ENCODE measurements at places on chromosomes 5 and 9. TPM values are rescaled to one million over a fixed set of nuclear protein-coding genes. Genes with fewer than 3 reads are reported as not detected.

The P4HA2 gene
- 15.8 TPM for total RNA-seq

DNA sequence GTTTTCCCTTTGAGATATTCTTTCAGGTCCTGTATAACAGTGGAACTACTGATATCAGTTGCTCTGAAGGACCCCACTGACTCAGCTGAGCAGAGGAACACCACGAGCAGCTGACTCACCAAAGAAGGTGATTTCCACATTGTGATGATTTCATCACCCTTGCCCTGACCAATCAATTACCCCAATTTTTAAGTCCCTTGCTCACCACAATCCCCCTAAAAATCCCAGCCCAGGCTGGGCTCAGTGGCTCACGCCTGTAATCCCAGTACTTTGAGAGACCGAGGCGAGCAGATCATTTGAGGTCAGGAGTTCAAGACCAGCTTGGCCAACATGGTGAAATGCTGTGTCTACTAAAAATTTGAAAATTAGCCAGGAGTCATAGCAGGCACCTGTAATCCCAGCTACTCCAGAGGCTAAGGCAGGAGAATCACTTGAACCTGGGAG, 125.3 kb upstream of the ABCA1 start:
- H3K4me1 ChIP-seq: peaks cover 12% of the 10 kb centered on the region
- H3K27me3 ChIP-seq: no peaks in the 10 kb centered on the region
- no peak for DNase-seq
- no peaks in the 10 kb centered on the region for H3K36me3 ChIP-seq
- no peak overlapping the region for H3K4me3 ChIP-seq

GRCh38 chr5:113493446-113493845, 5.2 kb upstream of the MCC start:
- no peaks in the 10 kb centered on the region for H3K36me3 ChIP-seq
- H3K4me3 ChIP-seq: no peak overlapping the region
- H3K27ac ChIP-seq: no peak overlapping the region
- peaks cover 22% of the 10 kb centered on the region for H3K4me1 ChIP-seq
- DNase-seq: no peak

DNA sequence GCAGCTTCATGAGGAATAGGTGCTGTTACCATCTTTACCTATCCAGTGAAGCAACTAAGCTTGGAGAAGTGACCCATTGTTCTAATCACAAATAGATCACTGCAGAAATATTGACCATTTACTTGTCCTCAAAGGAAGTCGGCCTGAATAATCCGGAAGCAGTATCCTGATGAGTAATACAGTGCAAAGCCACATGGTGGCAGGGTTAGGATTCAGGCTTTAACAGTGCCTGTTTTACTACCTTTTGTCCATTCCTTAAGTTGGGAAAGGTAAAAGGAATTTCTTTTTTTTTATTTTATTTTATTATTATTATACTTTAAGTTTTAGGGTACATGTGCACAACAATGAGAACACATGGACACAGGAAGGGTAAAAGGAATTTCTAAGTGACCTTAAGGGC, 336.3 kb downstream of the KDM4C start:
- H3K4me3 ChIP-seq: no peak overlapping the region
- peaks cover 21% of the 10 kb centered on the region for H3K4me1 ChIP-seq
- no peak for DNase-seq
- H3K27ac ChIP-seq: no peak overlapping the region

DNA sequence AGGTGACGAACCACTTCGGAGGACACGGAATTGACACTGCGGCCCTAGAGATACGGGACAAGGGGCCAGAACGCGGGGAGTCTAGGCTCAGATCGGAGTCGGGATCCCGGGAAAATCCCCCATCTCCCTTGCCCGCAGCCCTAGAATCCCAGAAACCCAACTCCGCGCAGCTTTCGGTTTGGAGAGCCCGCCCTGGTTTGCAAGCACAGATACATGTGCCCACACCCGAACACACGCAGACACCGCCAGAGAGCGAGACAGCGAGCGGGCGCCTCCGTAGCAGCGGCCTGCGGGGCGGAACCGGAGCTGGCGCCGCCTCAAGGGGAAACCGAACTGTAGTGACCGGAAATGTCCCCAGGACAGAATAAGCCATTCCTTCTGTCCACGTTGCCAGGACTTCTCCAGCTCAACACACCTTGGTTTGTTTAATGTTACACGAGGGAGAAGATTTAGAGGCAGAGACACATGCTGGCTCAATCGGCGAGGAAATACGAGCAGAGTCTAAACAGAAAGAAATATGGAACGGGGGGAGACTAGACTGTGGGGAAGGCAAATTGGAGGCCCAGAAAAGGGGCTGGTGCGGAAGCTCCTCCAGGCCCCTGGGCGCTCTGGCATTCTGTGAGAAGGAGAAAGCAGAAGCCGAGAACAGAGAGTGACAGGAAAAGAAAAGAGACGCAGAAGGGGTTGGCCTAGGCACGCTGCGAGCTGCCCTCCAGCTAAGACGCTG, 2.9 kb upstream of the PAX5 start:
- H3K4me1 ChIP-seq: peaks cover 23% of the 10 kb centered on the region
- DNase-seq: no peak
- no peak overlapping the region for H3K27ac ChIP-seq
- H3K36me3 ChIP-seq: no peaks in the 10 kb centered on the region

- no peaks in the 10 kb centered on the region for H3K4me1 ChIP-seq
- H3K4me3 ChIP-seq: no peak overlapping the region
- peaks cover 39% of the 10 kb centered on the region for H3K36me3 ChIP-seq
- DNase-seq: no peak
- H3K27ac ChIP-seq: no peak overlapping the region
Observed at GRCh38 chr5:138775034-138775433, 21.8 kb downstream of the CTNNA1 start.

DNA sequence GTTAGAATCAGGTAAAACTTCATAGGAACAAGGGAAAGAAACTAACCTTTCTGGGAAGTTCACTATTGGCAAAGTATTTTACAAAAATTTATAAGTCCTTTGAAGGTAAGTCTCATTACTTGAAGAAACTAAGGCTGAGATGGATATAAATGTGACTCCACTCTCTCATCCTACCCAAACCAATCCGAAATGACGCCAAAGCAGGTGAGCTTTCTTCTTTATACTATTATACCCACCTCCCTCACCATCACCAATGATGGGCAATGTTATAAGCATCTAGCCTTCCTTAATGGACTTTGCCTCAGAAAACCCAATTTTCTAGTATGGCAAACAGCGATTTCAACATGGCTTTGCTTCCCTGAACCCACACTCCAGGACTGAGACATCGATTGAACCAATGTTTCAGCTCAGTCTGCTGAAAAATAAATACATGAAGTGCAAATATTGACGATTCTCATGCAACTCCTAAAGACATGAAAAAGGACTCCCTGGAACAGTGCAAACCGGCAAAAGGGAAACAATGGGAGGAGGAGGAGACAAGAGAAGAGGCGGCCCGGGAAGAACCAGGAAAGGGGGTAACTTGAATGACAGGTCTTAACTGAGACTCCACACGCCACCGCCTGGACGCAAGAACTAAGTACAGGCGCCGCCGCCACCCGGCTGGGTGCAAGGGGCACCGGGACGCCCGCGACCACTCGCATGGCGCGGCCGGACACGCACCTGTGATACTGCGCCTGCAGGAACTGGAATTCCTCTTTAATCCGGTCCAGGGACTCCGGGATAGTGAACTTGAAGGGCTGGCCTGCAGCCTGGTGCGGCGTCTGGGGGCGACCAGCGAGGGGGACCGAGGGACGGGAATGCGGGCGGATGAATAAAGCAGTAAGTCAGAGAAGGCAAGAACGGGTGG, 2.5 kb downstream of the TLE1 start:
- H3K27me3 ChIP-seq: no peaks in the 10 kb centered on the region
- peak overlapping the region; percentile 93 for H3K27ac ChIP-seq
- H3K36me3 ChIP-seq: no peaks in the 10 kb centered on the region

DNA sequence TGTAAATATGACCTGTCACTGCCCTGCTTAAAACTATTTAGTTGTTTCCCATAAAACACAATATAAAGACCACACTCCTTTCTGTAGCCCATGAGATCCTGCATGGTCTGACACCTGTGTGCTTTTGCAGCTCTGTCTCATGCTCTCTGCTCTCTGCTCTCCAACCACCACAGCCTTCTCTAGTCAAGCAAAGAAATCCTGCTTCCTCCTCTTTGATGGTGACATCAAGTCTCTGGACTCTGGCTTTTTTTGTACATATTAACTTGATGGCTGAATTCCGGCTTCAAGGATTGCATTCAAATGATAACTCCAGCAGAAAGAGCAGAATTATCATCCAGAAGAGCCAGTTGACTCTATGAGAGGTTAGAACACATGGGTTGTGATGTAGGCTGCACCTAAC, 58.2 kb downstream of the CHSY3 start:
- H3K36me3 ChIP-seq: no peaks in the 10 kb centered on the region
- H3K27me3 ChIP-seq: no peaks in the 10 kb centered on the region
- no peaks in the 10 kb centered on the region for H3K4me1 ChIP-seq
- DNase-seq: no peak

All from esophagus squamous epithelium (tissue), 5 donors.